Spleen (tissue), 13 donors: ENCODE measurements at places on chromosomes 6 and 20. TPM values are rescaled to one million over a fixed set of nuclear protein-coding genes. Genes with fewer than 3 reads are reported as not detected.

DNA sequence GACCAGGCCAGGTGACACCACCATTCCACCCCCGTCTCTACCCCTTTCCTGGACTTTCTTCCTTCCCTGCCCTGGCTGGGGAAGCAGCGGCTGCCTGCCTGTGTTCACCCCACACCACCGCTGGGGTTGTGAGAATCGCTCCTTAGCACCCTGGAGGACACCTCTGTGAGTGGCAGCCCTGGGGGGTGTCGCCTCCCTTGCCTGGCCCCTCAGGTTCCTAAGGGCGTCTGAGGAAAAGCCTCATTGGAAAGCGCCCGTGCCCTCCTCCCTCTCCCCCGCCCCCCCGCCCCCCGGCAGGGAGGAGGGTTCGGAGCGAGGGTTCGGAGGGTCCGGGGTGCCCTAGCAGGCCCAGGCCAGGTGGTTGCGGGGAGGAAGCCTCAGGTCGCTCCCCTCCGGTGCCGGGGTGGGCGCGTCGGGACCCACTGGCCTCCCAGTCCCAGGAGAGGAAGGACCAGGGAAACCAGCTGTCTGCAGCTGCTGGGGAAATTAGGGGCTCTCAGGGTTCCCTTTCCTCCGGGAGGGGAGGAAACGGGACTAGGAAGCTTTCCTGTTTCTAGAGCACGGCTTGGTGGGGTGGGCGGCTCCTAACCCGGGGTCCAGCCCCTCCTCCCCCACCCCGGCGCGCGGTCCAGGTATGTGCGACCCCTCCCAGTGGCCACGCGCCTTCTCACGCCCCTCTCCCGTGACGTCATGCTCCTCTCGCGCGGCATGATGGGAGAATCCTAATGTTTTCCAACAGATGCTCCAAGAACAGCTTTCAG is at the start of gene PHACTR3:
PHACTR3 (plus strand) TSS at position 760 of the 761 bp plus-strand sequence. CDS start 475 bp downstream, outside the sequence.
- H3K36me3 ChIP-seq, result no peaks in the 10 kb centered on the region
- H3K27me3 ChIP-seq, result peaks cover 24% of the 10 kb centered on the region
- H3K4me3 ChIP-seq, result no peak within 1 kb of the TSS
- no peak for DNase-seq
- peaks cover 19% of the 10 kb centered on the region for H3K4me1 ChIP-seq
- H3K27ac ChIP-seq, result no peak within 1 kb of the TSS

DNA sequence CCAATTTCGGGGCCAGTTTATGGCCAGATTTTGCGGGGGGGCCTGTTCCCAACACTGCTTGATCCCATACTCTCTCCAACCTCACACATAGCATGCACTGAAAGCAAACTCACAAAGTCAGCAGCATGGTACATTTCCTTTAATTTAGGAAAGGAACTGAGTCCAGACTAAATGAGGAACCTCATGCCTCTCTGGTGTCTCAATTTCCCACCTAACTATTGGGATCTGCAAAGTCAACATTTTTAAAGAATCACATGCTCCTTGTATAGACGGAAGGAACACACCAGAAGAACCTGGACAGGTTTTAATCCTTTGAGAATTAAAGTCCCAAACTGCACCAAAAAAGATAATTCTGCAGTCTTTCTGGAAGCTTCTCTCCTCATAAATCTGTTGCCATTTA is 33.3 kb downstream of the FAM50B start:
- H3K4me3 ChIP-seq, result no peak overlapping the region
- no peaks in the 10 kb centered on the region for H3K27me3 ChIP-seq
- H3K4me1 ChIP-seq, result no peaks in the 10 kb centered on the region

- DNase-seq, result no peak
- H3K27me3 ChIP-seq, result peaks cover 37% of the 10 kb centered on the region
- H3K4me3 ChIP-seq, result no peak overlapping the region
- H3K27ac ChIP-seq, result no peak overlapping the region
Measured at GRCh38 chr6:39086294-39086693, 28.7 kb downstream of the SAYSD1 start.

- H3K27ac ChIP-seq, result peak overlapping the region; percentile 38
- H3K36me3 ChIP-seq, result no peaks in the 10 kb centered on the region
- DNase-seq, result no peak
- H3K4me1 ChIP-seq, result peaks cover 50% of the 10 kb centered on the region
Measured at GRCh38 chr20:34871966-34872621, 562 bp downstream of the GGT7 start.

GRCh38 chr6:111105578-111105977 is 18.3 kb downstream of the SLC16A10 start:
- H3K36me3 ChIP-seq, result no peaks in the 10 kb centered on the region
- H3K27me3 ChIP-seq, result no peaks in the 10 kb centered on the region
- H3K4me1 ChIP-seq, result no peaks in the 10 kb centered on the region
- no peak overlapping the region for H3K4me3 ChIP-seq
- DNase-seq, result no peak
- H3K27ac ChIP-seq, result no peak overlapping the region

DNA sequence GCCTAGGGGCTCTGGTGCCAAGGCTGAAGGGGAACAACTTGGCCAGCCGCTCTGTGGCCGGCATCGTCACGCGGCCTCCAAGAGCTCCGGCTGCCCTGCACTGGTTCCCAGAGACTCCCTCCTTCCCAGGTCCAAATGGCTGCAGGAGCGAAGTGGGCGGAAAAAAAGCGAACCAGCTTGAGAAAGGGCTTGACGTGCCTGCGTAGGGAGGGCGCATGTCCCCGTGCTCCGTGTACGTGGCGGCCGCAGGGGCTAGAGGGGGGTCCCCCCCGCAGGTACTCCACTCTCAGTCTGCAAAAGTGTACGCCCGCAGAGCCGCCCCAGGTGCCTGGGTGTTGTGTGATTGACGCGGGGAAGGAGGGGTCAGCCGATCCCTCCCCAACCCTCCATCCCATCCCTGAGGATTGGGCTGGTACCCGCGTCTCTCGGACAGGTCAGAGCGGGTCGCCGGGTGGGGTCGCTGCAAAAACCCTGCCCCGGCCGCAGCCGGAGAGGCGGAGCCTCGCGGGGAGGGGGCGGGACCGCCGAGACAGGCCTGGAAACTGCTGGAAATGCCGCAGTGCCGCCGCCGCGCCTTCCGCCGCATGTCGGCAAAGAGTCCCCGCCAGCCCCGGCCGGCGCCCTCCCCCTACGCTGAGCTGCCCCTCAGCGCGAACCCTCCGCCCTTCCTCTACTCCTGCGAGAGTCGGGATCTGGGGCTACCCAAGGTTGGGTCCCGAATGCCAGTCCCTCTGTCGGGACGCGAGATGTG is 814 bp upstream of the HSP90AB1 start:
- peaks cover 48% of the 10 kb centered on the region for H3K4me1 ChIP-seq
- H3K27me3 ChIP-seq, result no peaks in the 10 kb centered on the region
- peaks cover 27% of the 10 kb centered on the region for H3K36me3 ChIP-seq
- H3K4me3 ChIP-seq, result peak overlapping the region; percentile 77
- DNase-seq, result peak; percentile 96

GNRH2 gene
- total RNA-seq, result not detected

DNA sequence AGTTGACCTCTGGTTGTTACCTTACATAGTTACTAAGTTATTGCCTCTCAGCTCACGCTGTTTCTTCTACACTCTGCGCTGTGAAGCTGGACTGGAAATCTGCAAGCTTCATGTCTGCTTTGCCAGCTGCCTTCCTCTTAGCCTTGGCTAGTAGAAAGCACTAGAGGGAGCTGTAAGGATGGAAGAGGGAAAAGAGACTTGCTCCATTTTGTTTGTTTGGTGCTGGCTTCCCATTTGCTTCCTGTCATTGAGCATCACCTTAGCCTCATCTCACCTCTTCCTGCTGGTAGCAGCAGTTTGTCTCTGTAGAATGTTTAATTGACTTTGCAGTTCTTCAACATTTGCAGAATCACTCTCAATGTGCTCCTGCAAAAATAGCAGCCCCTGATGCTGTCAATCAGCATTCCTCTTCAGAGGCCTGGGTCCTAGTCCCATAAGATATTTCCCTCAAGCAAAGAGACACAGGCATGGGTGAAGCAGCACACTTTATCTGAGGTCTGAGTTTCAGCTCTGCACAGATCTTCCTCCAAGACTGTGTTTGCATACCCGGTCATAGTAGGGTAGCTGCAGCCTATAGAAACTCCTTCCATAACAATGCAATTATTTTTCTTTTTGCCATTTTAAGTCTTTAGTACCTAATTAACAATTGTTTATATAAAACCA is 302.2 kb upstream of the EPHA7 start:
- DNase-seq, result no peak
- no peak overlapping the region for H3K4me3 ChIP-seq
- H3K27me3 ChIP-seq, result no peaks in the 10 kb centered on the region
- H3K36me3 ChIP-seq, result no peaks in the 10 kb centered on the region
